ENCODE measurements at places on chromosomes 7 and 10.

- DNase-seq = peak; percentile 60
Observed at GRCh38 chr10:92087750-92088395, 164.3 kb downstream of the BTAF1 start.

DNA sequence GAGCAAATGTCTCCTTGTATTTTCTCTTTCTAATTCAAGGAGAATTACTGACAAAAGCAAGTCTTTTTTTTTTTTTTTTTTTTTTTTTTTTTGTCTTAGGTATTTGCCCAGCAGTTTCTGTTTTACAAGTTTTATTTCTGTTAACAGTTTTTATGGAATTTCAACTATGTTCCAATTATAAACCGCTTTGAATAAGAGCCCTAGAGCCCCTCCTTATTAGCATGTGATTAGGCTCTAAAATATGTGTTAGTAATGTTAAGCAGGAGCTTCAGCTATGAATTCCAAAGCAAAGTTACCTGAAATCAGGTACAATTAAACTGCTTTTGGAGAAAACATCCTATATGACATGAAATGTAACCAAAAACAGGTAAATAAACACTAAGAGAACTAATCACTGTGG is 997.0 kb upstream of the POT1 start:
- no peak for DNase-seq

DNA sequence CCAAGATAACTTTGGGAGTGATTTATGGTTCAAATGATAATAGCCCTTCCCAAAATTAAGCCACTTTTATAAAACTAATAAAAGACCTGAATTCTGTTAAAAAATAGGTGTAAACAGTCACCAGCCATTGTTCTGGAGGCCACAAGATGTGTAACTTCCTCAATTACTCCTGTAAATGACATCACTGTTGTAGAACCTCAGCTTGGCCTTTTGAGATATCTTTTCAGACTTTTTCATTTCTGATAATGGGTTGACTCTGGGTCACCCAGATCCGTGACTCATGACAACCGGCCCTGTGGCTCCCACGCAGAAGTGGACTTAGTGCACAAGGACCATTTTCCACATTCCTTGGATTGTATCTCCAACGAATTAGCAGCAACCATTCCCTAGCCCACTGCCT is 106.6 kb downstream of the DKK1 start:
- DNase-seq = no peak

GRCh38 chr10:1424648-1425047 is 312.7 kb downstream of the ADARB2 start:
- DNase-seq = no peak
